ENCODE measurements at places on chromosomes 1 and 21.
A peak's percentile ranks its signal among the peaks of the same experiment; 100 is the strongest.

DNA sequence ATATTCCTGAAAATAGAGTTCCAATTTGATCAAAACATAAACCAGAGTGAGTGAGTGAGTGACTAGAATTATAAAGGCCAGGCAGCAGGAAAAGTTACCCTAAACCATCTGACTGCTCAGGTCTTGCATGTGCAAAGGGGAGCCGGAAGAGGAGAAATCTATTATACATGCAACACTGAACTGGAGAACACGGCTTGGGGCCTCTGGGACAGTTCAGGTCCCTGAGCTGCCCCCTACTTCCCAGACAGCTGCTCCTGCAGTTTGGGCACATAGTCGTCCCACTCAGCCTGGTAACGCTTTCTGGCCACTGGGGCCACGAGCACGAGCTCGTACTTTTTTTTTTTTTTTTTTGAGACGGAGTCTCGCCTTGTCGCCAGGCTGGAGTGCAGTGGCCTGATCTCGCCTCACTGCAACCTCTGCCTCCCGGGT, 40.1 kb downstream of the PTPRC start:
- peak; percentile 70 for DNase-seq

DNA sequence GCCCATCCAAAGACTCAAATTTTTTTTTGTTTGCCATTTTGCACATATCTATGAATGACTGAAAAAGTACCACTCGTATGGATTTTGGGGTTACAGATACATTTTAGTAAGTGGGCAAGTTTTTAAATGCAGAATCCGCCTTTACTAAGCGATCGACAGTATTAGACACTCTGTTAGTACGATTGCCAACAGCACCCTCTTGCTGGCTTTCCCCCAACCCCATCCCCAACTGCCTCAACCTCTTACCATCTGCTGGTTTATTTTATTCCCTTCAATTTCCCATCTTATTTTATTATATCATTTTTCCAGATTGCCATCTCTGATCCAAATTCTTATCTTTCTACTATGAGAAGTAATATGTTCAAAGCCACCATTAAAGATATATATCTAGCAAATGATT, 244.8 kb downstream of the LRRIQ3 start:
- DNase-seq, result no peak

DNA sequence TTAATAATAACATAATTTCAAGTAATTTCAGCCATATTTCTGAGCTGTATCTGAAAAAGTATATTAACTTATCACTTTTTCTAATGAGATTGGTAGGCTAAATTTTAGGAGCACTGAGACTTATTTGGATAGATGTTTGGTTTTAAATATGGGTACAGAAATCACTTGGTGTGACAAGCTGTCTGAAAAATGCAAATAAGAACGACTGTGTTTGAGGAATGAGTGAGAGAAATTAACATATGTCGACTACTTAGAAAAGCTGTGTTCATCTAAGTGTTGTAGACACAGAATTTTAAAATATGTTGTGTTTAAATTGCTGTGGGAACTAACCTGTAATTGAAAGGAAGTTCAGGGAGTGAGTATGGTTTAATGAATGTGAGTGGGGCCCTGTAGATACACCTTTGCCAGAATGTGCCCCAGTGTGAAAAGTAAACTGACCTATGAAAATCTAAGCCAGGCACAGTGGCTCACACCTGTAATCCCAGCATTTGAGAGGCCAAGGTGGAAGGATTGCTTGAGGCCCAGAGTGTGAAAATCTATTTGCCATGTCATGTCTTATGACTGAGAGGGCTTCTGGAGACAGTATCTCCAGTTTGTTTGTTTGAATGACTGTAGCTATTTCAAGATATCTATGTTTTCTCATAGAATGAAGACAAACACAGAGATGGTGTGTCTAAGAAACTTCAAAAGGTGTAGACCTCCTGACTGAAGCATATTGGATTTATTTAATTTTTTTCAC, 53.8 kb upstream of the LRRC8C start:
- DNase-seq, result no peak

DNA sequence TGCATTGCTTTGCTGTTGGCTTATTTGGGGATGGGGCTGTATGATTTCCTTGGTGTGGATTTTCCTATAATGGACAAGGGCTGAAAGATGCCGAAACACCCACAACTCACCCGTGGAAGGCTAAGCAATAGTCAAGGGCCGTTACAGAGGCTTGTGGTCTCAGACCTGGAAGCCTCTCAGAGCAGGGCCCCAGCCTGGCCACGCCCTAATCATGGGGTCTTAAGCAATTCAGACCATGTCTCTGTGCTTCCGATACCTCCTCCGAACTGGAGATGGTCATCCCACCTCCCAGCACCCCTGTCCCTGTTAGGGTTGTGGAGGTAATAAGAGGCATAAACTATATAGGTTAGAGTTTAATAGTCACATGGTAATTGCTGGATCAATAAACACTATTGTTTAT, 3.4 kb downstream of the ABCG1 start:
- no peak for DNase-seq

DNA sequence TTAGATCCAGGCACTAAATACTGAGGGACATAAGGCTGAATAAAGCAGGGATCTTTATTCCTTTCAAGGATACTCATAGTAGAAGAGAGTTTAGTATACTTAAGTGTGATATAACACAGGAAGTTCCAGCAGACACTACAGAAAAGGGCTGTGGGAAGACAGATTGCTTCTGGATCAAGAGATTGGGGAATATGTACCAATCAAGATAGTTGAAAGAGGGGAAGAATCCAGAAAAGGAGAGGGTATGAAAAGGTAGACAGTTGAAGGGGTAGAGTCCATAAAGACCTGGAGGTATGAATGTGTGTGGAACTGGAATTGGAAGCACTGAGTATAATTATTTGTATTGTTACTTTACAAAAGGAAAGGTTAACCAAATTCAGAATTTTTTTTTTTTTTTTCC, 2.4 kb downstream of the RPS6KC1 start:
- no peak for DNase-seq

DNA sequence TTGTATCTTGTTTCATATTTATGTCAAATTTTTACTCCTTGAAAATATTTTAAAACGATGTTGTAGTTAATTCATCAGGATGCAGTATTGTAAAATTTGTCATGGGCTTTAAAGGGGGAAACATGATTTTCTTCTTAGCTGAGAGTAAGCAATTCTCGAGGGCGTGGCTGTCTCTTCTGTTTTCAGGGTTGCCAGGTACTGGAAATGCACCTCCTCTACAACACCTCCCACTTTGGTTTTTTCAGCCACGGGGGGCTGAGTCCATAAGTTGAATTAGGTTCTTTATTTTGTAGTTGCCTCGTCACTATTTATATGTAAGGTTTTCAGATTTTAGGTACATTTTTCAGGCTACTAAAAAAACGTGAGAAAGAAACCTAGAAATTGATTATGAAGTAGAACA, 64.0 kb downstream of the PRDM2 start:
- DNase-seq, result no peak

- DNase-seq, result no peak
Measured at GRCh38 chr1:236785477-236785876, 9.6 kb upstream of the MTR start.

Data from activated effector memory CD4-positive, alpha-beta T cell treated with anti-CD3 and anti-CD28 coated beads, Interleukin-2, amount 50 U/mL, for 16 hours (primary cell).